ENCODE measurements at places on chromosomes 11 and 22.

- no peak for DNase-seq
Observed at GRCh38 chr22:30422481-30423300, 2.9 kb upstream of the MTFP1 start.

DNA sequence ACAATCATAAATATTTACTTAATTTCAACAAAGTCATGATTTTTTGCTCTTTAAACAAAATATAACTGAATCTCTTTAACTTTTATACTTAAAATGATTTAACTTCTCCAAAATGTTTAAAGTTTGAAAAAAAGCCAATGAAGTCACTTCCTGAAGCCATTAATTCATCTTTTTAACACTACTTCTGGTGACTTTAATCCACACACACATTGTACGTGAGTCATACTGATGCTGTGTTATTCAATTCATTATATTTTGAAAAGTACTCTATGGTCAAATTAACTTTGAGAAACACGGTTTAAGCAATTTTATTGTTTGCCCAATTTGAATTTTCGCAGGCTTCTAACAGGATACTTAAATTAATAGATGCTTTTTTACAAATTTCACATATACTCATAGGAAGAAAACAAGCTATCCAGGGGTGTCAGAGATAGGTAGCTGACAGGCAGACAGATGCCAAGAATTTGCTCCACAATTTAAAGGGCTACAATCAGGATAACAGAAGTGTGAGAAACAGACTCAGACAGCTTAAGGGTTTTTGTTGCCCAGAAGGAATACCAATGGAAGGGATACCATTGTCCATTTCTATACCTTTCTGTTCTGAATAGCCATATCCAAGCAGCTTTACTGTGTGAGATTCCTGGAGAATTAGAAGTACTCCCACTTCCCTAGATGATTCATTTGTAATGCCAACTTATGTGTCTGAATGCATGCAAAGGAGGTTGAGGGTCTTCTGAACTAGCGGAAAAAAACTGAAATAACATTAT is 118.4 kb downstream of the RBFOX2 start:
- DNase-seq: no peak

DNA sequence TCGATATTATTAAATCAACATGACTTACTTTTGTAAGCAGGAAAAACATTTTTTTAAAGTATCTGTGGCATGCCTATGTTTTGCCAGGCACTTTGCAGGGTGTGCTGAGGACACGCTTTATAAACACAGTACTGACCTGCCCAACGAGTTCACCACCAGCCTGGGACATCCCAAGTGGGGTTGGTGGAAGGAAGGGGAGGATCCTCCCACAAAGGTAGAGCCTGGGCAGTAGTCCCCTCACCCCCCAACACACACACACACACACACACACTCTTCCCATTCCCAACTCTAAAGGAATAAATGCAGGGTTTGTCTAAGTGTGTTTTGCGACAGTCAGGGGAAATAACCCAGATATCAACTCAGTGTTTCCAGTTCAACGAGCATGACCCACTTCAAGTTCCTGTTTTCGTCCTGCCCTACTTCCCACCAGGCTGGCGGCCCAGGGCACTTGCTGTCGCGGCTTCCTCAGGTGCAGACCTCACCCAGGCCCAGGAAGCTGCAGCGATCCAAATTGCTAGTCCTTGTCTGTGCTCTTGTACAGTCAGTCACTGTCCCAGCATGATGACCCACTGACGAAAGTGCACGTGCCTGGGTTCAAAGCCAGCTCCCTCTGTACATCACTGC is 3.1 kb downstream of the CERK start:
- peak; percentile 29 for DNase-seq

GRCh38 chr11:118401880-118402590 is 629 bp downstream of the ATP5MG start:
- DNase-seq: no peak

DNA sequence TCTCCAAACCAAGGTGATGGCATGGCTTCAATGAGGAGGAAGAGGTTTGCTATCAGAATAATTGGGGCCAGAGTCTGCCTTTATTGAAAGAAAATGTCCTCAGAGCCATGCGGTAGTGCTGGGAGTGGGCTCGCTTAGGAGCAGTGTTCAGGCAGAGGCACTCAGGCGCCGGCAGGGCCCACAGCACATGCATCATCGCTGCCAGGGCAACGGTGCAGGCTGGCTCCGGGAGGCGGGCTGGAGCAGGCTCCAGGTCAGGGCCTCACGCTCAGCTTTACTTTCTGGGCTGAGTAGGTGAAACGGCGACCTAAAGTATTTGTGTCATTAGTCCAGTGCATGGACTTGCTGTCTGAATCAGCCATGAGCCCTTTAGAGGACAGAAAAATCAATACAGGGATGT is 169.9 kb upstream of the CCDC90B start:
- DNase-seq: no peak
